ENCODE measurements at places on chromosomes 3 and 15. TPM values are rescaled to one million over a fixed set of nuclear protein-coding genes. Genes with fewer than 3 reads are reported as not detected.

The PLA2G4B gene
- not detected for total RNA-seq

The GOLGA8G gene
- total RNA-seq = 0.12 TPM

The PLCL2 gene
- 0.71 TPM for total RNA-seq

- no peak for DNase-seq
Observed at GRCh38 chr3:56680054-56680580, 2.9 kb downstream of the TASOR start.

DNA sequence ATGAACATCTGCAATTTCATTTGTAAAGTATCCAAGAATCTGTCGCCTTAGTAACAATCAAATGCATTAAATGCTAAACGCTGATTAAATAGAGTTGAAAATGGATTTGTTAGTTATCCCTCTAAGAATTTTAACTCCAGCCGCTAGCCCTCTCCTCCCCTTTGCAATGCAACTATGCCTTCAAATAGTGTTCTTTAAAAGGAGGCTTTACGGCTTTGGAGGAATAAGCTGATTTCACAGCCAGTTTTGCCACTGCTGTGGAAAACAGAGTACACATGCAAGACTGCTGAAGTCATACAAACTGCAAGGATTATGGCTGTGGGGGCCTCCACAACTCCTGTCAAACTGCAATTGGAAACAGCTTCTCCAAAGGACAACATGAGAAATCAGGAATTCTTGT lies 89.2 kb downstream of the CERS3 start:
- no peak for DNase-seq

DNA sequence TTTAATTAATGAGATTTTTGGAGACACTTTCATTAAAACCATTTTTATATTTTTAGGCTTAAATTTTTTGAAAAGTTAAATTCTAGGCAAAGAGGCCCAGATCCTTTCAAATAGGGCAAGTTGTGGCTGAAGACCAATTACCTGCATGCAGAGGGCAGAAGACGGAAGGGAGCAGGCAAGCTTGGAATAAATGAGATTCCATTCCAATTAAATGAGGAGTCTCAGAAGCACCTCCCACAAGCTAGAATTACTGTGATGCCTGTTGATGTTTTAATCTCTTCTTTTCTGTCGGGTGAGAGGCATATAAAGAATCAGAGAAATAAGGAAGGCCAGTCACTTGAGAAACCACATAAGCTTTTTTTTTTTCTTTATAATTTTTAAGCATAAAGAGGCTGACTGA lies 46.8 kb downstream of the KBTBD8 start:
- peak; percentile 9 for DNase-seq

DNA sequence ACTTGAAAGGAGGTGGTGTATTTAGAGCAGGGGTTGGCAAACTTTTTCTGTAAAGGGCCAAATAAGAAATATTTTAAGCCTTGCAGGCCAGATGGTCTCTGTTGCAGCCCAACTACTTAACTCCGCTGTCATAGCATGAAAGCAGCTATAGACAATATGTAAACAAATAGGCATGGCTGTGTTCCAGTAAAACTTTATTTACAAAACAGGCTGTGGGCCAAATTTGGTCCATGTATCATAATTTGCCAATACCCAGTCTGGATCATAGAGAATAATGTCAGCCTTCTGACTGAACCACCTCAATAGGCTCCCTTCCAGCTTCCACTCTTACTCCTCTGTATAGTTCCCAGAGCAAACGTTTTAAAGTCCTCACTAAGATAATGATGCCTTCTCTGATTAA lies 638.8 kb upstream of the CFAP20DC start:
- no peak for DNase-seq

DNA sequence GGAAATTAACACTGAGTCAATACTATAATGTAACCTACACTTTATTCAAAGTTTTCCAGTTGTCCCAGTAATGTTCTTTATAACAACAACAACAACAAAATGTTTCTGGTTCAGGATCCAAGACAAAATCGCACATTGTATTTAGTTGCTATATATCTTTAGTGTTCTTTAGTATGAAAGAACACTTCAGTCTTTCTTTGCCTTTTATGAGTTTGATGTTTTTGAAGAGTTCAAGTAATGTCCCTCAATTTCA lies 7.6 kb upstream of the GRAMD1C start:
- DNase-seq = no peak

DNA sequence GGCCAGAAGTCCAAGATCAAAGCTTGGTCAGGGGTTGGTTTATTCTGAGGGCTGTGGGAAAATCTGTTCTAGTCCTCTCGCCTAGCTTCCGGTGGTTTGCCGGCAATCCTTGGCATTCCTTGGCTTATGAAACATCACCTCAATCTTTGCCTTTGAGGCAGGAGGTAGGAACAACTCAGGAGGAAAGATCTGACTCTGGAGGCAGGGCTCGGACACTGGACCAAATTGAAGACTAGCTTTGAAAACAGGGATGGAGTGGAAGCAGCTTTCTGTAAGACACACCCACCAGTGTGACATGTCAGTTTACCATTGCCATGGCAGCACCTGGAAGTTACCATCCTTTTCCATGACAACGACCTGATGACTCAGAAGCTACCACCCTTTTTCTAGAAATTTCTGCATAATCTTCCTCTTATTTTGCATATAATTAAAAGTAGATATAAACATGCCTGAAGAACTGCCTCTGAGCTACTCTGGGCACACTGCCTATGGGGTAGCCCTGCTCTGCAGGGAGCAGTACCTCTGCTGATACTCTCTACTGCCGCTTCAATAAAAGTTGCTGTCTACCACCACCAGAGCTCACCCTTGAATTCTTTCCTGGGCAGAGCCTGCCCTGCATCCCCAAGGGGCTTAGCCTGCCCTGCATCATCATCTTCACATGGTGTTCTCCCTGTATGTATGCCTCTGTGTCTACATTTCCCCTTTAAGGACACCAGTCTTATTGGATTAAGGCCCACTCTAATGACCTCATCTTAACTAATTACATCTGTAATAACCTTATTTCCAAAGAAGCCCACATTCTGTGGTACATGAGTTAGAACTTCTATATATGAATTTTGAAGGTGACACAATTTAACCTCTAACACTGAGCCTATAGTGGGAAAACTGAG lies 38.3 kb upstream of the TM4SF4 start:
- peak; percentile 79 for DNase-seq

DNA sequence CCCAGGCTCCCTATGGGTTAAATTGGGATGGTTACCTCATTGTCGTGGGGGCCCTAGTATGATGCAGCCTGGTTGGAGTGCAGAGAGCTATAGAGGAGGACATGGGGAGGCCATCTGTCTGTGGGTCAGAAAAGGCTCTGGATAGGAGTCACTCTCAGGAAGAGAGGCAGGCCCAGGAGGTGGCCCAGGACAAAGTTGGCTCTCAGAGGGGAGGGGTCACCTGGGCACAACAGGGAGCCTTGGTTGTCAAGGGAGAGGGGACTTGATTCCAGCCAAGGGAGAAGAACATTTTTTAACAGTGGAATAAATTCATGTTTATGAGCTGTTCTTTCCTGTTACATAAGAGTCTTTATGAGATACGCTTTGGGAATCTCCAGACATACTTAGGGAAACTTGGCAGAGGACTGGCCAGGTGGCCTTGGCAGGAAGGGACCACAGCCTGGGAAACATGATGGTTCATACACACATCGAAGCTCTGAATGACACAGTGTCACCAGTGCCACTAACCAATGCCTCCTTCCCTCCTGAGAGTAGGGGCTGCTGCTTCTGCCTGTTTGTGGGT lies 27.5 kb upstream of the LCTL start:
- DNase-seq = no peak

- DNase-seq = peak; percentile 93
Observed at GRCh38 chr3:188194332-188194731, 40.4 kb downstream of the LPP start.

GRCh38 chr3:196813903-196814302 lies 53.8 kb upstream of the SENP5 start:
- peak; percentile 59 for DNase-seq

All from M059J (cell line).